ENCODE measurements at places on chromosomes 11 and 22. TPM values are rescaled to one million over a fixed set of nuclear protein-coding genes. Genes with fewer than 3 reads are reported as not detected.

The PACSIN3 gene
- polyA plus RNA-seq = 90.4 TPM

The PRRG4 gene
- 0.58 TPM for polyA plus RNA-seq

The RFPL2 gene
- polyA plus RNA-seq = not detected

The PLEKHB1 gene
- polyA plus RNA-seq = 5.2 TPM

The DGCR8 gene
- 15.3 TPM for polyA plus RNA-seq

DNA sequence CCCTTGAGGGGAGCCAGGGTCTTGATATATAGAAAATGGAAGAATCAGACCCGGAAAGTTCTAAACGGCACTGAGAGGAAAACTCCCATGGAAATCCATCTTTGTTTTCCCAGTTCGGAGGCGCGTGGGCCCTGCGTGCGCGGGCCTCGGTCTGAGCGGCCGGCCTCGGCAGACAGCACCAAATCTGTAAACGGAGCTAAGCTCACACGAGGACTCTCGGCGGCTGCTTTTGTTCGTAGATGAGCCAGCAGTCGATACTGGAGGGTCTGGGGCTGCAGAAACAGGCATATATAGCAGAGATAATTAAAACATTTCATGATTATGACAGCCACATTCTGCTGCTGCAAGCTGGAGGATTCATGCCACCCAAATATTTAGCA, 68.5 kb upstream of the PPARA start:
- DNase-seq = peak; percentile 51

GRCh38 chr11:1570896-1571759, 943 bp downstream of the DUSP8 start:
- peak; percentile 21 for DNase-seq

DNA sequence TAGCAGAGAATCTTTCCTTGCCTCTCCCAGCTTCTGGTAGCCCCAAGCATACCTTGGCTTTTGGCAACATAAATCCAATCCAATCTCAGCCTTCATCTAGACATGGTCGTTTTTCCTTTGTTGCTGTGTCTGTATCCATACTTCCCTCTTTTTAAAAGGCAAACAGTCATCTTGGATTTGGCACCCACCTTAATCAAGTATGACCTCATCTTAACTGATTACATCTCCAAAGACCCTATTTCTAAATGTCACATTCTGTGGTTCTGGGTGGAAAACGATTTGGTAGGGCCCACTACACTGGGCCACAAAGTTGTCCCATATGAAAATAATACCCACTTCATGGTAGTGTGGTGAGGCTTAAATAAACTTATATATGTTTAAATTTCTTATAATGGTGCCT, 852 bp downstream of the BUD13 start:
- DNase-seq = no peak

DNA sequence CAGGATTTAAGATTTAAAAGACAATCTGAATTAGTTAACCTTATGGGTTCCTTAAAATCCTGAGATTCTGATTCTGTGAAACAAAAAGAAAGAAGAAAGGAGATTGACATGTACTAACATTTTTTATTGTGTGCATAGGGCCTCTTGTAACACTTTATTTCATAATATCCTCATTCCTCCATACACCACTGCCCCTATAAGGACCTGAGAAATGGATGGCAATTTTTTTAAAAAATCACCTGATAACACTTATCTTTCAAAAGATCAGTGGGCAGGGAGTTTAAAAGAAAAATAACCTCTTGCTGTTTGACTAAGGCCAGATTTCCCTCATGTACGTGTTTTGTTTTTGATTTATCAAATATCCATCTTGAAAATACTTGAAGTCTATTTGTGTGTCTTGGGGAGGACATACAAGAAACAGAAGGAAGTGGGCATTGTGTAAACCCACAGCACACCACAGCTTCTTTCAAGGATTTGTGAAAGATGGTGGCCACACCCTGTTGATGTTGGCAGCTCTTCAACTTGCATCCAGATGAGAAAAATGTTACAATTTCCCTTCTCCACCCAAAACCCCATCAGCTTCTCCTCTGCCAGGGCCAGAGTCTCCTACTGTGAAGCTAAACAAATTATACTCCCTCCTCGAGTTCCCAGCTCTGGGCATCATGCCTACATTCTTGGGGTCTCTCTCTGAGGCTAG, 35.0 kb upstream of the MPEG1 start:
- peak; percentile 33 for DNase-seq

- no peak for DNase-seq
Measured at GRCh38 chr11:29483831-29484230, 533.0 kb downstream of the KCNA4 start.

DNA sequence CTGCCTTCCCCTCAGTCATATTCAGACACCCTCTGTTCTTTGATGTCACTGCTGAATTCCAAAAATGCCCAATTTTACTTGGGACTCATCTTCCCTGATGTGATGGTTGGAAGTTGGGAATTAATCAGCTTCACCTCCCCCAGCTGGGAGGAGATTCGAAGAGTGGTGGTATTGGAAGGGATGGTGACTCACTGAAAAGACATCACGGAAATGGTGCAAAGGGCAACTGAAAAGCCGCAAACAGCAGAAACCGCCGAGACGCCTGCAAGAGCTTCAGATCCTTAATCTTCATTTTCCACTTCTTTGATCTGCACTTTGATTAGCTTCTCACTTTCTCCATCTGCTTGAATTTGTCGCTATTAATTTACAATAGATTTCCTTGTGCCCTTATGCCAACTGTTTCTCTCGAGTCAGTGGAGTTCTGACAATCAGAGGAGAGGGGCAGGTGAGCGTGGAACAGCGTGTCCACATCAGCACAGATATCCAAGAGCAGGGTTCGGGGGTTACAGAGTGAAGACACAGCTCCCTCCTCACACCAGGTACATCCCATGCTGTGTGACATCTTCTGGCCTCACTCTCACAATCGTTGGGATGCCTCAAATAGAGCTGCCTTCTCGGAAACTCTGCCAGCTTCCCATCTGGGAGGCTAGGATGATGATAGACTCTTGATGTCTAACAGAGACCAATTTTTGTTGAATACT, 325.4 kb downstream of the BRD1 start:
- DNase-seq = no peak

DNA sequence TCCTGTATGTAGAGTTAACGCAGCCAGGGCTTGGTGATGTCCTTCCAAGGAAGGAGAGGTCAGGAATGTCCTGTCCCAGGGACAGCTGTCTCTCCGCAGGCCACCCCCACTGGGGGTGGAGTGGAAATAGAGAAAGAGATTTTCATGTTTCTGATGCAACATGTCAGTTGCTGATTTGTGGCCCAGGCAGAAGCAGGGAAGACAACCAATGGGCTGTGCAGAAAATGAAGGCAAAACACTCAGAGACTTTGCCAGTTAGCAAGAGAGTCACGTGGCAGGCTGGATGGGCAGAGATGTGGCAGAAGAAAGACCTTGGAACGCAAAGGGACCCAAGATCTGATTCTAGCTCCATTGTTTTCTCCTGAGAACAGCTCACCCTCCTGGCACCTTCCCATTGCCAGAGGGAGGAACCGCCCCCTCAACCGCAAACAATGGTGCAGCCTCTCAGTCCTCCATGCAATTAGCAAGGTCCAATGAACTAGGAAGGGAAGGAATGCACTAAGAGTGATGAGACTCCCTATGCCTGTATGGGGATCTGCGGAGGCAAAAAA, 71.0 kb downstream of the SYN3 start:
- DNase-seq = no peak

GRCh38 chr22:46070803-46071450, 79.4 kb upstream of the PPARA start:
- peak; percentile 88 for DNase-seq

GRCh38 chr11:65491163-65491465, 7.7 kb upstream of the MALAT1 start:
- DNase-seq = no peak

GRCh38 chr11:124329787-124330478, 9.9 kb upstream of the OR8D2 start:
- DNase-seq = no peak

GRCh38 chr11:44456544-44457300, 108.7 kb upstream of the CD82 start:
- no peak for DNase-seq

- DNase-seq = peak; percentile 69
Measured at GRCh38 chr11:66336234-66337102, at the start of gene RIN1. Gene RIN1, minus strand, starts transcription at chr11:66336434. Its CDS starts 32 bp downstream, at chr11:66336402.

DNA sequence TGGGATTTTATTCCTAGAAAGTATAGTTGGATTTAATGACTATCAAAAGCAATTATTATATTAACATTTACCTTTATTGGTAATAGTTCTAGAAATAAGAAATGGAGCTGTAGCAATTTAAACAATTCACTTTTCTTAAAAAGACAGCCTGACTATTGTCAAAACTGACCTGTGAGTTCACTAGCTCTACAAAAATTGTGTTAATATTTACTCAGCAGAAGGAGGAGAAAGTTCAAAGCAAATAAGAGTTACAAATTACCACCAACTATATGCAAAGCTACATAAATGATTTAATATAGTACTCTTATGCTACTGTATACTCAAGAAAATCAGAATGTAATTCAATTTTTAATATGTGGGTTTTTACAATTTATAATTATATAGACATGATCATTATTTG, 310.0 kb downstream of the DCDC1 start:
- no peak for DNase-seq

- no peak for DNase-seq
Measured at GRCh38 chr22:45905924-45906865, 70.8 kb downstream of the WNT7B start.

DNA sequence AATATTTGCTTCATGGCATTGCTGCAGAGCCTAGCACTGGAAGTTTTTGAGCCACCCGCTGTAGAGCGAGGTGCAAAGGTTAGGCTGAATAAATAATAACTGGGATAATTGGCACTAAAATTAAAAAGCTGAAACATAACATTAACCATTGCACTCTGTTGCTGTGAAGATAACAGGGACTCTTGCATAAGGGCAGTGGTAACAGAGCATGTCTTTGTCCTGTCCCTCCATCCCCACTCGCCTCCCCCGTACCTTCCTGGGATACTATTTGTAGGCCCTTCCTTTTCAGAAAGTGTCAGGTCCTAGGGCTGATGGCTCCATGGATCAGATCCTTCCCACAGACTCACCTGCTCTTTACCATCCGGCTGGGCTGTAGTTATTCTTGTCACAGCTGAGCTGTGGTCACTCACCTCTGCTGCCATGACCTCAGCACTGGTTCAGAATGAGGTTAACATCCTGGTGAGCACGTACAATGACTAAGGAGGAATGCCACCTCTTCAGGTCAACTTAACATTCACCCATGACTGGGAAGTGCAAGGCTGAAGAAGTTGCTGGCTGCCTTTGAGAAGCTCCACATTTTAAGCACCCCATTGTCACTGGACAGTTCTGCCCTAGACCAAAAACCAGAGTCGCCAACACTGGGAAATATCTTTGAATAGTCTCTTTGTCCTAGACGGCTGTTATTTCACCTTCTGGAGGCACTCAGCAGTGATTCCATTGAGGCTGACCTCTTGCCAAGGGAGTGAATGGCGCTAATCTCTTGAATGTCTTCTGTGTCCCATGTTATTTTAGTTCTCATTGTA, 103.2 kb upstream of the KIRREL3 start:
- no peak for DNase-seq

- no peak for DNase-seq
Measured at GRCh38 chr22:34866495-34867131, 199.3 kb upstream of the ISX start.

- DNase-seq = no peak
Measured at GRCh38 chr11:79813551-79813950, 372.7 kb upstream of the TENM4 start.

GRCh38 chr11:95254716-95255115, 23.7 kb upstream of the SESN3 start:
- DNase-seq = no peak

GRCh38 chr11:117073539-117073938, 24.7 kb downstream of the SIK3 start:
- DNase-seq = no peak

- DNase-seq = no peak
Measured at GRCh38 chr11:79253280-79253679, 187.6 kb downstream of the TENM4 start.

DNA sequence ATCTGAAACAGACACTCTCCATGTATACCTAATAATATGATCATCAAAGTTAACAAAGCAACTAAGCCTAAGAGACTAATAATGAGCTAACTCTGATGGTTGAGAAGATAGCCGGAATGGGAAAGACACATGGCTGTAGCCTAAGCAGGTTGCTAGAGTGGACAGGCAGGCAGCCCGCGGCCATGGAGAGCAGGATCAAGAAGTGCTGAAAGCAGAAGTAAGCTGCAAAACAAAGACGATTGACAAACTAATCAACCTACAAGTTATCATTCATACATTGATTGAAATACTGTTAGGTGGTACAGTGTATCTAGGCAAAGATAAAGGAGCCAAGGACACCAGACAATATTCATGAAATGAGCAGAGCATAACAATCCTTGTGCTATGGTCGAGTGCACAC, 29.3 kb downstream of the SLN start:
- DNase-seq = no peak

- no peak for DNase-seq
Measured at GRCh38 chr22:41928593-41929417, 2.2 kb upstream of the TNFRSF13C start.

GRCh38 chr11:120749395-120749794, 237.8 kb downstream of the GRIK4 start:
- DNase-seq = no peak

DNA sequence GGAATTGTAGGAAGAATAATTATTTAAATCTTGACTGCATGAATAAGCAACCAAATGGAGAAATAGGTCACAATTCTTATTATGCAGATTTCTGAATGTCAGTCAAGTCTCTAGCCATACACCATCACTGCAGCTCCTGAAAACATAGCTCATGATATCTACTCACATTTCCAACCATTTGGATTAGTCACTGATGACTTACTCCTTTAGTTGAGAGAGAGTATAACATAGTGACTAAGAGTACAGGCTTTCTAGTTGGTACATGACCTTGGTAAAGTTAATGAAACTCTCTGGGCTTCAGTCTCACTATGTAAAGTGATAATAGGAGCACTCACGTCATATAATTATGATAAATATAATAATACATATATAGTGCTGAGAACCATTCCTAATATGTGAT, 265.2 kb downstream of the KCNA4 start:
- DNase-seq = no peak

DNA sequence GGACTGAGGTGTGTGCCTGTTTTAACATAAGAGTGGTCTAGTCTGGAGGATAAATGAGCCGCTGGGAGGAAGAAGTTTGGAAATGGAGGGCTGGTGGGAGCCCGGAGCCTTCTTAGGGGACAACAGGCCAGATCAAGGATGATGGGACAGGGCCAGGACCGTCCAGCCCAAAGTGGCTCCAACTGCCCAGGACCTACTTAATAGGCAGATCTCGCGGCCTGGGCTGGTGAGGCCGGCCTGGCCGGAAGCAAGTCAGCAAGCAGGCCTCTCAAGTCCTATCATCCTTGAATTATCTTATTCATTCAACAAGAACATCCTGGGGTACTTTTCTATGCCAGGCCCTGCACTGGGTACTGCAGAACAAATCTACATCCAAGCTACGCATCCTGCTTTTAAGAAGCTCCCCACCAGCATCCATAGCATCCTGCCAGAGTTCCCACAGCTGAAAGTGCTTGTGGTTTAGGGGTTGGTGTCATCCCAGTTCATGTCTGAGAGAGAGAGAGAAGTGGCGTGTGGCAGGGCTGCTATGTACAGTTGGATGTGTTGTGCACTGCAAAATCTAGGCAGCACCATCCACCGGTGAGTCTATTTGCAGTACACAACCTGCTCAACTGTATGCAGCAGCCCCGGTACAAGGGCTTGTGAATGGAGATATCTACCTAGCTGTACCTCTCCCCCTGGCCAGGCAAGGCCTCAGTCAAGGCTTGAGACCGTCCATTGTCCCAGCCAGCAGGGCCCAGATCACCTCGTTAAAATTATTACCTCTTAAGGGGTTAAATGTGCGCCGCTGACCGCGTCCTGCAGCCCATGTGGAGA, 82.1 kb downstream of the FBLN1 start:
- no peak for DNase-seq

- DNase-seq = peak; percentile 93
Measured at GRCh38 chr11:93197380-93198214, at the start of gene SLC36A4. Gene SLC36A4, minus strand, starts transcription at chr11:93197991. Its CDS starts 159 bp downstream, at chr11:93197832.

- no peak for DNase-seq
Measured at GRCh38 chr11:67592880-67593564, 9.4 kb downstream of the GSTP1 start.
